ENCODE measurements at places on chromosomes 2 and 18.

DNA sequence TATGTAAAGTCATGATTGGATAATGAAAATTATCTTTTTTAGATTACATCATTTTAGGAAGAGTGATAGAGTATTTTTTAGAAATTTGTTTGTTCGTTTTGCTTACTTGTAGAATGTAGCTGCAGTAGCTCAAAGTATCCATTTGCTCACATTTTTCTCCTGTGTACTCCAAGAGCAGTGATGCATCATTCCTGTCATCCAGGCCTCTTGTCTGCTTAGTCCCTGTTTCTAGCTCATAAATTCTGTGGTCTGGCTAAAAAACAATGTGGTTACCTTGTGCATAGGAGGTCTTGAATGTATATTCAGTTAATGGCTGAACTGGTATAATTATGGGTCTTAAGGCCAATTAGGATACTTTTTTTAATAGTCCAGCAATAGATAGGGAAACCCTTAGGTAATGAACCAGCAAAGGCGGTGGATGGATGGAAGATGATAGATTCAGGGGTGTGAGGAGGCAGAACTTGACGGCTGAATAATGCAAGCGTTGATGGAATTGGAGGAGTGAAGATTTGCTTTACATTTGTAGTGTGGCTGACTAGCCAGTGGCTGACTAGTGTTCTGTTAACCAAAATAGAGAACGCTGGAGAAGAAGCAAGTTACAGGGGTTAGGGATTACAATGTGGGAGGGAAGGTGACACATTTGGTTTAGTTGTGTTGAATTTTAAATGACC is 145.0 kb downstream of the ZNF407 start:
- DNase-seq: no peak

DNA sequence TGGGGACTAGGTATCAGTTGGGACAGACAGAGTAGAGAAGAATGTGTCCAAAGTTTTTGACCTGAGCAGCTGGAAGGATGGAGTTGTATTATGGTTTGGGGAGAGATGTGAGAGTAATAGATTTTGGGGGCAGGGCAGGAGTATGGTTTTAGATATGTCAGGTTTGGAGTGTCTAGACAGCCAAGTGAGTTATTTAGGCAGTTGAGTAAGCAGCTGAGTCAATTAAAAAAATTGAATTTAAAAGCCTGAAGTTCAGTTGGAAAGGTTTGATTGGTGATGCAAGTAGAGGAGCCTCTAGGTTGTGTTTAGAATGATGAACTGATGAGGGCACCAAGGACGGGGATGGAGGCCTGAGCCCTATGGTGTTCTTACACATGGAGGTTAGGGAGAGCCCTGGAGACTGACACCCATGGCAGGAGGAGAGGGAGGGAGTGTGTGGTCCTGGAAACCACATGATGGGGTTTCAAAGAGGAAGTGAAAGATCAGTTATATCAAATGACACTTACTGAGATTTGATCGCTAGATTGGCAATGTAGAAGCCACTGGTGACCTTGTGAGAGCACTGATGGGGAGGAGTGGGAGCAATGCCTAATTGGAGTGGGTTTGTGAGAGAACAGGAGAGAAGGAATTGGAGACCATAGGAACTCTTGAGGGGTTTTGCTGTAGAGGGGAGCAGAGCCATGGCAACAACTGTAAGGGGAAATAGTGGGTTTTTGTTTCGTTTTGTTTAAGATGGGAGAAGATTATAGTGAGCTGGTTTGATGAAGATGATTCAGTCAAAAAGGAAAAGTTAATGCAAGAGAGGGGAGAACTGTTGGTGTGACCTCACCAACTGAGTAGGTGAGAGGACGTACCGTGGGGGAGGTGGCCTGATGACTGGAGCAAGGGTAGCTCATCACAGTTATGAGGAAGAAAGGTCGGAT is 10.3 kb downstream of the ITGA6 start:
- DNase-seq: no peak

DNA sequence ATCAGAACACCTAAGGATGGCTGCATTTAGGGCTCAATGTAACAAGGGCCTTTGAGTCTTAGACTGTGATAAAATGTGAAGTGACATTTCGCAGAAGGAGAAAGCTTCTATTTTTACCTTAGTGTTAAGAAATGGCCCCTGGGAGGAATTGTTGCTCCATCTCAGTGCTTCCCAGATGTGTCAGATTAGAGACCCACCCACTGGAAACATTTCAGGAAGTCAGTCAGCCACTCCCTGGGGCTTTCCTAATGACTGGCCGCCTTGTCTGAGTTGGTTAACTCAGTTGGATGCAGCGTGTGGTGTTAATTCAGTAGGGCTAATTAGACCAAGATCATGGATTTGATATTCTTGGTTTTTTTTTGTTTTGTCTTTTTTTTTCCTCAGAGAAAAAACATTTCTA is 355.9 kb downstream of the PIK3C3 start:
- DNase-seq: peak; percentile 55

- DNase-seq: no peak
Observed at GRCh38 chr2:42338567-42339190, 22.3 kb downstream of the COX7A2L start.

GRCh38 chr2:127382831-127383230 is 4.9 kb downstream of the MAP3K2 start:
- no peak for DNase-seq

DNA sequence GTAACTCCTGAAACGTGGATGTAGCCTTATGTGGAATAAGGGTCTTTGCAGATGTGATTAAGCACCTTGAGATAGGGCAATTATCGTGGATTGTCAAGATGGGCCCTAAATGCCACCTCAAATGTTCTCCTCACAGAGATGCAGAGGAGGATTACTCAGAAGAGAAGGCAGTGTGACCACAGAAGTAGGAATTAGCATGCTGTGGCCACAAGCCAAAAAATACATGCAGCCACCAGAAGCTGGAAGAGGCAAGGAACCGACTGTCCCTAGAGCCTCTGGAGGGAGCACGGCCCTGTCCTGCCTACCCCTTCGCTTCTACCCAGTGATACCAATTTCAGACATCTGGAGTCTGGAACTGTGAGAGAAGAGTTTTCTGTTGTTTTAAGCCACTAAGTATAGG is 47.3 kb upstream of the MGAT5 start:
- no peak for DNase-seq

DNA sequence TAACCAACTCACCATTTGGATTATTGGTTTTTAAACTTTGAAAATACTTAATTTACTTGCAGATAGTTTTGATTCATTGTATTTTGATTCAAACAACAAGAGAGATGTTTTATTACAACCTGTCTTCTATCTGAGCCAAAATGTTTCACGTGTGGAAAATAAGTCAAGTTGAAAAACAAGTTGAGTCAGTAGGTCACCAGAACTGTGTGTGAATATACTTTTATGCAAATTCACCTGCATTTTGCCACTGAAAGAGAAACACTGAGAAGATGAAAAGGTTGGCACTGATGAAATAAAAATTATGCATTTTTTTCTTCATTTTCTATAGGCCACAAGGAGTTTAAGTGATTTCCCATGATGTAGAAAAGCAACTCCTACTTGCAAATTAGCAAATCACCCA is 68.3 kb downstream of the ICOS start:
- no peak for DNase-seq

- DNase-seq: no peak
Observed at GRCh38 chr2:210642333-210642732, 85.9 kb downstream of the CPS1 start.

GRCh38 chr2:9780368-9781130 is 62.7 kb upstream of the TAF1B start:
- no peak for DNase-seq

GRCh38 chr18:59671551-59671950 is 25.7 kb downstream of the CCBE1 start:
- DNase-seq: no peak

DNA sequence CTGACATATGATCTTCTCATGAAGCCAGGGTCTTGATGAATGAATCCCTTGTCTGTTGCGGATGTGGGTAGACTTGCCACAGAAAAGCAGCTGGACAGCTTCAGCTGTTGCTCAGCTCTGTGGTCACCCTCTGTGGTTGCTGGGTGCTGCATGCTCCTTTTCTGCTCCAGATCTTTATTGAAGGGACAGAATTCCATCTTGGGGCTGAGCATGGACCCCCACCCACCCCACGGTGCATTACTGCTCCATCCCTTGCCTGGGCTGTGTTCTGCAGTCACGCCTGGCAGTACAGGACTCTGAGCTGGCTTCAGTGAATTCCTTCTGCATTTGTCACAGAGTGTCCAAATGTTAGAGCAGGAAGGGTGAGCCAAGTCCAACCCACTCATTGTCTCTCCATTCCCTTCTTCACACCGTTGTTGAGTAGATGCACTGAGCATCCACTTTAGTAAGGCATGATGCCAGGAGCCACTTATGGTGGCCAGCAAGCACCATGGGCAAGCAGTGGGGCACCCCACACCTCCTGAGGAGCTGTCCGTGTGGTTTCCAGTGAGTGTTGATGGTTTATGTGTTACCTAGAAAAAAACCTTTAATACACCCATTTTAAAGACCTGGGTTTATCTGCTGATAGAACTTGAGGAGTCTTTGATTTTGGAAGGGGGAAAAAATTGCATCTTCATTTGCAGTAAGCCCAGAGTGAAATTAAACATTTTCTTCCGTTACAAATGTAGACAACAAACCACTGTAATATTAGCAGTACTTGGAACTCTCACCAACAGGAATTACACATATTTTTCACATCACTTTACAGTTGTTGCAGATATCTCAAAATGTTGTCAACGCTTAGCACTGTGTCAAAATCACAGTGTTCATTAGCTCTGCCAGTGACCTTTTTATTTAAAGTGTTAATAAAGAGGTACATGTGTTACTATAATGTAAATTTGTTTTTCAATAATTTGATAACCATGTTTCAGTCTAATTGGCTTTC is 14.7 kb upstream of the ITGB6 start:
- DNase-seq: peak; percentile 94

DNA sequence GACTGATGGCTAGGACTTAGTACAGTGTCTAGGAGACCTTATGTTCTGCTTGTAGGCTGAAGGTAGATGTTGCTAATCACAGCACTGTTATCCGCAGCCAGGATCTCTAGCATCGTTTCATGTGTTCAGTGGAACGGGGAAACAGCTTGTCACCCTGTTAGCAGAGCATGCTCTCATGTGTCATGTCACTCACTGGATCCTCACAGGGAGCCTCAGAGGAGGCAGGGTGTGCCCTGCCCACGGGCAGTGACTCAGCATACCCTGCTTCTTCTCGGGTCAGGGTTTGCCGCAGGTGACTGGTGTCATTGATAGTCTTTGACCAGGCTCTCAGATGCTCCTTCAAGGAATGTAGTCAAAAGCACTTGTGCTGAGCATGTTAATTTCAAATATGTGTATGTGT is 44.4 kb downstream of the RPIA start:
- no peak for DNase-seq

DNA sequence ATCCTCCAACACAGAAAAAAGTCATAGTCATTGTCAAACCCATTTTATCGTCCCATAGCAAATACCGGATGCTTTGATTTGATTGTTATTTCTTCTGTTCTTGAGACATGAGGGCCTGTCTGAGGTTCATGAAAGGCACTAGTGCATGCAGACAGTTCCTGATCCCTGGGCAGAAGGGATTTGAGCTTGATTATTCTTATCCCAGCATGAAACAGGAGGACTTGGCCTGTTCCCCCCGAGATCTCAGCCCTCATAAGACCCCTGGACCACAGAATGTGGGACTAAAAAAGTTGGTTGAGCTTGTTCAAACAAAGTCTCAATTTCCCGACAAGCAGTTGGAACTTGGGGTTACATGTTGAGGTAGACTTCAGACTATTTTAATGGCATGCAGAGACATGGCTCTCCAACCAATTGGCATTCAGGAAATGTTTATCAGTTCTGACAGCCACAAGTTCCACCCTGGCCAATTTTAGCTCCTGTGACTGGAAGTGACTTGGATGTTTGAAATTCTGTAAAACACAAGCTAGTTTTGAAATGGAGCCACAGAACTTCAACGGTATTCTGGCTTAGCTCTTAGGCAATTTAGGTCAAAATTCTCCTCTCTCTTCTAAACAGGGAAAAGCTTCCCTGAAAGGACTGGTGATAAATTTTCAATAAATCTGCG is 366.9 kb upstream of the SLC14A2 start:
- DNase-seq: no peak

GRCh38 chr2:113257516-113258264 is 21.0 kb downstream of the PAX8 start:
- DNase-seq: no peak

DNA sequence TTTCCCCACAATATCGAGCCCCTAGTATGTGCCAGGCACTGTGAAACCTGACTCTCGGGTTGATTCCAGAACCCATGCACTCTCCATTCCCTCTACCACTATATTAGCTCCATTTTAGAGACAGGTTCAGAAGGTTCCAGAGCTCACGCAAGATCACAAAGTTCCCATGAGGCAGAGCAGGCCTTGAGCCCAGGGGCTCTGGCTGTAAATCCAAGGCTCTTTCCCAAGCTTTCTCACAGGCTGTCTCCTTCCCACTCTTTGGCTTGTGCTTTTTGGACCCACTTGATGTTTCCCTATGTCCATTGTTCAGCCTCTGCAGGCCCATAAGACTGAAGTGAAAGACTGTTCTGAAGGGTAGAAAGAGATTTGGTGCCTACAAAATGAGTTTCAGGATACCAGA is 15.7 kb downstream of the KIAA2012 start:
- DNase-seq: no peak

DNA sequence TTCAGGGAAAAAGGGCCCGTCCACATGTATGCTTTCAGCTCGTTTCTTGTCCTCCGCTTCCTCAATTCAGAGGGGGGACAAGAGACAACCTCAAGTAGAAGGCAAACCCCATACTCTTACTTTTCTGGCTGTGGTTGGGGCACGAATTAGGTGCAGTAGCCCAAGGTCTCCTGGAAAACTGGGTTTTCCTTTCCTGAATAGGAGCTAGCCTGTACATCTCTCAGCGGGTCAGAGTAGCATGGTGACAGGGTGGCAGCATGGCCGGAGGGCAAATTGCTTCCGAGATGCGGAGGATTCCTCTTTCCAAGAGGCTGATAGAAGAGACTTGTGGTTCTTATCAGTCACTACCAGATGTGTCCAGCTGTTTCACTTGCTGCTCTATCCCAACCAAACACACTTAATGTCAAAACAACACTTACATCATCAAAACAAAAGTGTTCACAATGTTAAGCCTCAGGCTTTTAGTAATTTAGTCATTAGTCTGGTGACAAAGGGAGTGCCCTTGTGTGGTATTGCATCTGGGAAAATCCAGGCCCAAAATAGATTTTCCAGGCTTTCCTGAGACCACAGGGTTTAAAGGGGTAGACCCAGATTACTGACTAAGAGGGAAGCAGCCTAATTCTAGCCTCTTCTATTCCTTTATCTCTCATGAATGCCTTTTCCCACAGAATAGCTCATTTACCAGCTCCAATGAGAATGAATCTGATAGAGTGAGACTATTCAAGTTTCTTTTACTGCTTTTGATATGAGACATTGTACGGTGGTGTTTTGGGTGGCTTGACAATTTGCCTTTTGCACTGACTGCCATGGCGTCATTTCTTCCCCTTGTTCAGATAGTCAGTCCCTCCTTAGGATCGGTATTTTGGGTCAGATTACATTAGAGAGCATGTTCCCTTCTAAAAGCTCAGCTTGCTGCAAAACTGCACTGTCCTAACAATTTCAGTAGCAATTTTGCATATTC is 162.0 kb downstream of the LTBP1 start:
- DNase-seq: peak; percentile 88

- no peak for DNase-seq
Observed at GRCh38 chr2:70837980-70838925, 2.6 kb upstream of the CD207 start.

Data from foreskin melanocyte (primary cell).